ENCODE measurements at places on chromosomes 11 and 22.

- DNase-seq, result no peak
Measured at GRCh38 chr11:31874631-31875191, 63.6 kb upstream of the PAX6 start.

- DNase-seq, result no peak
Measured at GRCh38 chr11:23127706-23128105, 267.4 kb upstream of the CCDC179 start.

DNA sequence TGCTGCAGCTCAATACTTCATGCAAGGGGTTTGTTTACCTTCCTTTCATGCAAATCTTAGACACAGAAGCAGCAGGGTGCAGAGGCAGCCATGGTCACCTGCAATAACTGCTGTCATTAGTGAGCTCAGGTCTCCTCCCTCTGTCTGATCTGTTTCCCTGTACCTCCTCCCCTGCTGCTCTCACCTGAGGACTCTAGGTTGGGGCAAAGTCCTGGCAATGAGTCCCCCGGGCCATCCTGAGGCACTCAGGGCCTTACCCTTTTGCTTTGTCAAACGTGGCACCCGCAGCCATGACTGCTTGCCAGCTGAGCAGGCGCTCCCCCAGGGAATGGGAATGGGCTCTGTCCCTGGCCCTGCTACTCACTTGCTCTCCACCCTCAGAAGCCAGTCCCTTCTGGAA is 3.9 kb downstream of the LRRC10B start:
- DNase-seq, result no peak

DNA sequence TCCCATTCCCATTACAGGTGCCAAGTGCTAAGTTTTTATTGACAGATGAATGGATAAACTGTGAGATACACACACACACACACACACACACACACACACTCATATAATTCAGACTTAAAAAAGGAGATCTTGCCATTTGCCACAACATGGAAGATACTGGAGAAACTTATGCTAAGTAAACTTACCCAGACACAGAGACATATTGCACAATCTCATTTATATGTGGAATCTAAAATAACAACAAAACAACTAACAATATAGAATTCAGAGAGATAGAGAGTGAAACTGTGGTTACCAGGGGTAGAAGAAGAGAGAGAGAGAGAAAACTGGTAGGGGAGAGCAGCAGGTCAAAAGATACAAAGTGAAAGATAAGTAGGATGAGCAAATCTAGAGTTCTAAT is 1.4 kb downstream of the MS4A6E start:
- DNase-seq, result no peak

- DNase-seq, result no peak
Measured at GRCh38 chr11:67309661-67310061, 6.3 kb downstream of the SSH3 start.

DNA sequence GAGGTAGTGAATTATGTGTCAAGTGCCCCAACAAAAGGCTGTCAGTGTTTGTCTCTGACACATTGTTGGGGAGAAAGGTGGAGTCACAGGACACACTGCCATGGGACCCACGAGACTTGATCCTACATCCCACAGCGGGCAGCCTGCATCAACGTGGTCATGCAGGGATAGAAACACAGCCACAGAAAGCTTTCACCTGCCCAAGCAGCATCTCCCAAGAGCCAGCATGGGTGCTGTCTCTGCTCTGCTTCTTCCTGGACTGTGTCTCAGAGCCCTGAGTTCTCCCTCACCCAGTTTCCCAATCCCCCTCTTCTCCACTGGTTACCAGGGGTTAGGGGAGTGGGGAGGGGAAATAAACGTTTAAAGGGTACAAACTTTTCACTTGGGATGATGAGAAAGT is 97.2 kb downstream of the VPREB1 start:
- no peak for DNase-seq

DNA sequence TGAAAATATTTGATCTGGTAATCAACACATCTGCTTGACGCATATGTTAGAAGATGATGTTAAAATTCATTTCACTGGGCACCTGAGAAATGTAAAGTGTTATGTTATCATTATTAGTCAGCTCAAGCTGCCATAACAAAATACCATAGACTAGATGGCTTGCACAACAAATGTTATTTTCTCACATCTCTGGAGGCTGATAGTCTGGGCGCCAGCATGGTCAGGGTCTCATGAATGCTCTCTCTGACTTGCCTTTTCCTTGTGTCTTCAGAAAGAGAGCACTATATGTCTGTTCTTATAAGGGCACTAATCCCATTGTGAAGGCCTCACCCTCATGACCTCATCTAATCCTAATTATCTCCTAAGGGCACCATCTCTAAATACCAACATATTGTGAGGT is 435.3 kb downstream of the NELL1 start:
- DNase-seq, result no peak

GRCh38 chr11:67301313-67301921 is 1.9 kb upstream of the SSH3 start:
- DNase-seq, result no peak

GRCh38 chr22:40179526-40179925 is 1.8 kb downstream of the TNRC6B start:
- no peak for DNase-seq

GRCh38 chr11:61985869-61986268 is 18.4 kb upstream of the FTH1 start:
- no peak for DNase-seq

DNA sequence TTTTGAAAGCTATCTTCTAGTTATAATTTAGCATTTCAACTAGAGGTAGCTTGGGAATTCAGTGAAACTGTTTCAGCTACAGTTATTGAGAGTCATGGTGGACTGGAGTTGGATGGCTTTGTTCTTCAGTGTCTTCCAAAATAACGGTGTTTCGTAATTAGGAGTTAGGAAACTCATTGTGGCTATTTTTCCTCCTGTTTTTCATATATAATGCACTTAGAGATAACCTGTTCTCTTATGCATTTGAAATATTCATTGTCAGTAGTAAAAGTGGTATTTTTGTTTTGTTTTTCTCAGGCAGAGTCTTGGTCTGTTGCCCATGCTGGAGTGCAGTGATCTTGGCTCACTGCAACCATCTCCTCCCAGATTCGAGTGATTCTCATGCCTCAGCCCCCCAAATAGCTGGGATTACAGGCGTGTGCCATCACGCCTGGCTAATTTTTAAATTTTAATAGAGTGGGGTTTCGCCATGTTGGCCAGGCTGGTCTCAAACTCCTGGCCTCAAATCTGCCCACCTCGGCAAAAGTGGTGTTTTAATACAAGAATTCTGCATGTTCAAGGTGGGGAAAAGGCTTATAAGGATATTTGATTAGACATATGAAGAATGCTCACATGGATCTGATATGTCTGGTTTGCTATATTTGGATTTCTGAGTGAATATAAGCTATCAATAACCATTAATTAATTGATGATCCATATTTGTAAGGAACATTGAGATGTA is 12.7 kb downstream of the PDHX start:
- no peak for DNase-seq

- DNase-seq, result no peak
Measured at GRCh38 chr22:40281717-40282116, 64.6 kb upstream of the ADSL start.

GRCh38 chr11:116502641-116503061 is 270.1 kb downstream of the BUD13 start:
- DNase-seq, result no peak

GRCh38 chr11:2739531-2740274 is 39.9 kb upstream of the KCNQ1OT1 start:
- no peak for DNase-seq

GRCh38 chr11:83661491-83662350 is 375.6 kb upstream of the CCDC90B start:
- no peak for DNase-seq

GRCh38 chr22:28243539-28243938 is 324.5 kb upstream of the PITPNB start:
- no peak for DNase-seq

DNA sequence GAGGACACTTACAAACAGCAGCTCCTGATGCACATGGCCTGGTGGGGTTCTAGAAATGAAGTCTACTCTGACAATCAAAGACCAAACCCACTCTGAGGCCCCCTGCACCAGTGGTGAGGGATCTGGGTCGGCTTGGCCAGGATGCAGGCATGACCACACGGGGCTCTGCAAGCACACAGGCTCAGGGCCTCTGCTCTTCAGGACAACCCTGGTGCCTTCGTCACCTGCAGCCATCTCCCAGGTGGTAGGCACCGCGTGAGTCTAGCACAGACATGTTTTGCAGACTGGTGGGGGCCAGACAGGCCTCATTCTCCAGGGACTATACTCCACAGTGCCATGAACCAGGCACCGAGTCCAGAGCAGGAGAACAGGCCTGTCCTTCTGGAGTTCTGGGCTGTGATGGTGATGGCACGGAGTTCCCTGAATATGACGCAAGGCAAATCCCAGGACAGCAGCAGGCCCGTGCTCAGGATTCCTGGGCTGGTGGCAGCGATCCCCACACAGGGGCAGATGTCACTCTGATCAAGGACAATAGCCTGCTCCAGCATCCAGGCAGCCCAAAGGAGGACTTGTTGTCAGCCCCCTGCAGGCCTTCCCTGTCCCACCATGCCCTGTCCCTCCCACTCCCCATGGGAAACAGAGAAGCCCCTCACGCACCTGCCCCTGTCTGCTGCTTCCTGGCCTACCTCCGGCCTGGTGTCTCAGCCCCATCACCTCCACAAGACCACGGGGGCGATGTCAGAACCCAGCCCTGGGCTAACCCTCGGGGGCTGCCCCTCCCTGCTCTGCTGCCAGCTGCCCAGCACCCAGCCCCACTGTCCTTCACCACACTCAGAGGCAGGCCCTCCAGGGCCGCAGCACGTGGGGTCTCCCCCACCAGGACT is 36.1 kb downstream of the GNB1L start:
- DNase-seq, result no peak

DNA sequence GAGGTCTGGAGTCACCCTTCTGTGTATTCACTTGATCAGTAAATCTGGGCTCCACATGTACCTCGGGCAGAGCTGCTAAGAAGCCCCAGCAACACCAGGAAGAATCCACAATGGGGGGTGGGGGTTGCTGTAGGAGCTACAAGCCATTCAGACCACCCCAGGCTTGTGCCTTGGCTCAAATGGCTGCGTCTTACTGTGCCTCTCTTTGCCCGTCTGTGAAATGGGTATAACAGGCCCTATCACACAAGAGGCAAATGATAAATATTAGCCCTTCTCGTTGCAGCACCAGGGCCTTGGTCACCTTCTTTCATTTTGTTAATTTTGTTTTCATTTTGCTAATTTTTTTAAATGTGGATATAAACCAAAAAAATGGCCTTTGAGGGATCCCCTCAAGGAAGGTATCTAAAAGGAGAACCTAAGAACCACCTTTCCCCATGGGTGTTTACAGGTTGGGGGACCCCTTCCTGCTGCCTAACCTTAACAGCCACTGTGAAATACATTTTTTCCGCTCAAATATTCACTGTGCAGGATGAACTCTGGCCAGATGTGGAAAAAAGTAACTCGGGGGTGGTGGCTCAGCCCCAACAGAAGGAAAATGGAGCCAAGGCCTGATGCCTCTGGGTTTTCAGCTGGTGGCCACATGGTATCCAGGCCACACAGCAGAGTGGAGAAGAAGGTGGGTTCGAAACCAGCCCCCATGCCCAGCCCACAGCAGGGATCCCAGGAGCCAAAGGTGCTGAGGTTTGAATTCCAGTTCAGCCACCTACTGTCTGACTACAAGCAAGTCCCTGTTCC is 284.0 kb downstream of the MN1 start:
- DNase-seq, result no peak

- DNase-seq, result no peak
Measured at GRCh38 chr22:43878831-43879550, 12.8 kb downstream of the PNPLA5 start.

GRCh38 chr22:35266277-35266676 is 9.0 kb downstream of the HMGXB4 start:
- no peak for DNase-seq

DNA sequence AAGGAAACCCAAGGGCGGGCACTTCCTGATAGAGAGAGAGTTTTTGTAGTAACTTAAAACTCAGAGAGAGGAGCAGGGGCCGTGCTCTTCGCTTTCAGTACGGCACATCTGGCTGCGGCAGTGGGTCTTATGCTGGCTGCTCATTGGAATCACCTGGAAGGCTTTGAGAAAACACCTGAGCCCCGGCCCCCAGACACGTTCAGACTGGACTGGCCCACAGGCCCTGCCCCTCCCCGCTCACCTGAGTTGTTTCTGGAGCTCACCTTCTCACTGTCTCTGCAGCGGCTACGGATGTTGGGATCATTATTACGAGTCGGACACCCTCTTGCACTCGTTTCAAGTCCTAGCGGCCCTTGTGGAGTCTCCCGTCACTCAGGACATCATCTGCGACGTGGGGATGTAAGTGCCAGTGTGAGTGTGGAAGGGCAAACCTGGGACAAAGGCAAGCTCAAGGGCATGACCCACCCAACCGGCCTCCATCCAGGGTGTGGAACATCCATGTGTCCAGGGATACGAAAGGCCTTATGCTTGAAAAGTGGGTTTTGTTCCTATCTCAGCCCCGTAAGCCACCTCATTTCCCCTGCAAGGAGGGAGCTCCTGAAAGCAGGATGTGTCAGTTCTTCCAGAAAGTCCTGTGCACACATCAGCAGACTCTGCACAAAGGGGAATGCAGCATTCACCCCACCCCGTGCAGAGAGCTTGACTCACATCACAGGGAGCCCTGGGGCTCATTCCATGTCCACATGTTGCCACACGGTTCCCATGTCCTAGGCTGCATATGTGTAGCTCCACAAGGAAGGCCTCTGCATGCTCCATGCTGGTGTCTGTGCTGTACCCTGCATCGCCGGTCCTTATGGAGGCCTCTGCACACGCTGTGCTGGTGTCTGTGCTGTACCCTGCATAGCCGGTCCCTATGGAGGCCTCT is 5.4 kb downstream of the NADSYN1 start:
- no peak for DNase-seq

GRCh38 chr22:36298118-36298517 is 45.2 kb downstream of the APOL1 start:
- no peak for DNase-seq

Data from NCI-H460 (cell line).